Left cardiac atrium (tissue), 4 donors: ENCODE measurements at places on chromosomes 16 and 17. TPM values are rescaled to one million over a fixed set of nuclear protein-coding genes. Genes with fewer than 3 reads are reported as not detected.

PGP gene
- 21.1 TPM for total RNA-seq

ACSM3 gene
- 8.9 TPM for total RNA-seq

SLC9A5 gene
- 1.3 TPM for total RNA-seq

CA7 gene
- not detected for total RNA-seq

FAM20A gene
- total RNA-seq: 7.9 TPM

ZG16 gene
- total RNA-seq: not detected

KRTAP9-4 gene
- not detected for total RNA-seq

STH gene
- not detected for total RNA-seq

OMG gene
- total RNA-seq: 0.56 TPM

CHP2 gene
- total RNA-seq: not detected

OR4D1 gene
- total RNA-seq: not detected

C16orf82 gene
- total RNA-seq: not detected

KRTAP4-9 gene
- not detected for total RNA-seq

- DNase-seq: no peak
Measured at GRCh38 chr16:2963074-2963722, 877 bp upstream of the KREMEN2 start.

DNA sequence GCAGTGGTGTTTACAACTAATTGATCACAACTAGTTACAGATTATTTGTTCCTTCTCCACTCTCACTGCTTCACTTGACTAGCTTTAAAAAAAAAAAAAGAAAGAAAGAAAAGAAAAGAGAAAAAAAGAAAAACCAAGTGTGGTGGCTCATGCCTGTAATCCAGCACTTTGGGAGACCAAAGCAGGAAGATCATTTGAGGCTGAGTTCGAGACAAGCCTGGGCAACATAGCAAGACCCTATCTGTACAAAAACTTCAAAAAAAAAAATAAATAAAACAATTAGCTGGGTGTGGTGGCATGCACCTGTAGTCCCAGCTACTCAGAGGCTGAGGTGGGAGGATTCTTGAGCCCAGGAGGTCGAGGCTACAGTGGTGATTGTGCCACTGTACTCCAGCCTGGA, 4.2 kb downstream of the SNTB2 start:
- no peak for DNase-seq

- no peak for DNase-seq
Measured at GRCh38 chr16:56930486-56931270, 1.3 kb upstream of the HERPUD1 start.

DNA sequence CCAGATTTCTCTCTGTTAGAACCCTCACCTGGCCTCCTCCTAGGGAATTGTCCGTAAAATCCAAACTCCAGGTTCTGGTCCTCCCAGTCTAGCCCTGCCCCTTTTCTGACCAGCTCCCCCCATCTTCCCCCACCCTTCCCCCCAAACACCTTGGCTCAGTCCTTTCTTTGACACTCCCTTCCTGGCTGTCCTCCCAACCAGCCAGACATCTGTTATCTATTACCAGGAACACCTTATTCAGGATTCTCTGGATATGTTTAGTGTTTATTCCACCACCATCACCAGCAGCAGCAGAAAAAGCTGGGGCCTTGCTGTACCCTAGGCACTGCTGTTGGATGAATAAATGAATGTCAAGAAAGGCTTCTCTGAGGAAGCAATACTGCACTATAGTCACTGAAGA, 4.0 kb upstream of the CMTM3 start:
- no peak for DNase-seq

GRCh38 chr17:81324177-81324850, 29.2 kb upstream of the SLC38A10 start:
- DNase-seq: no peak

GRCh38 chr16:57373117-57373947, 1.0 kb downstream of the CX3CL1 start:
- no peak for DNase-seq

DNA sequence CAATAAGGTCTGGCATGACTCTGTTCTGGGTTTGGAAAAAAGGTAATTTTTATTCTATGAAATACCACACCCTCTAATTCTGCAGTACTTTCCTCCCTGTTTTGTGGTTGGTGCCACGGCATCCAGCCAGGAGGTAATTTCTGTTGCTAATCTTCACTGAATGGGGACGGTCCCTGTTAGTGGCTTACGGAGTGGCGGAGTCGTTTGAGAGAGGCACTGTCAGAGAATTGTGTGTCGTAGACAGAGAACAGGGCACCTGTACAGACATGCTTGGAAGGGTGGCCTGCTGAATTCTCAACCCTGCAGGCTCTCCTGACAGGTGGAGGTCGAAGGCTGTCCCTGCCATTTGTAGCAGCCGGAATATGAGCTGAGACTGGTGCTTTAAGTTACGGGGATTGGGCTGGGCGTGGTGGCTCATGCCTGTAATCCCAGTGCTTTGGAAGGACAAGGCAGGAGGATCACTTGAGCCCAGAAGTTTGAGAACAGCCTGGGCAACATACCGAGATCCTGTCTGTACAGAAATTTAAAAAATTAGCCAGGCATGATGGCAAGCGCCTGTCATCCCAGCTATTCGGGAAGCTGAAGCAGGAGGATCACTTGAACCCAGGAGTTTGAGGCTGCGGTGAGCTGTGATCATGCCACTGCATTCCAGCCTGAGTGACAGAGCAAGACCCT, 33.2 kb downstream of the EEF2K start:
- DNase-seq: no peak

DNA sequence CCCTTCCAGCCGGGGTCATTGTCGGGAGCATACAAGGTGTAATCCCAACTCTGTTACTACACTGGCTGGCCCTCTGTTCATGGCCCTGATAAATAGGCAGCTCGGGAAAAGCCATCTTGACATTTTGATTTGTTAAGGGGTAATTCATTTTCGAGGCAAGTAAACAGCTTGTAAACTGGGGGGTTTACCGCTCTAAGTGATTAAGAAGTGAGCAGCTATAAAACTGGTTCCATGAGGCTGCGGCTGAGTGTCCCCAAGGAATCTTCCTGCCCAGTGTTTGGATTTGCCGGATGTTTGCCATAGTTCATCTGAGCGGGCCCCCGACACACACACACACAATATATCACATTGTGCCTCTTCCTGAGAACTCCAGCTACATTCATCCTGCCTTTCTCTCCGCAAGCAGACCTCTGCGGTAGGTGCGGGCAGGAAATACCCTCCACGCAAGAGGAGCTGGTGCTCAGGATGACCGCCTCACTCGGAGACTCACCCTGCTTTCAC, 92.2 kb downstream of the SOCS1 start:
- no peak for DNase-seq

- no peak for DNase-seq
Measured at GRCh38 chr16:1285669-1286512, 23.5 kb upstream of the UBE2I start.

- DNase-seq: peak; percentile 83
Measured at GRCh38 chr17:79836972-79837887, 2.0 kb downstream of the CBX4 start.

DNA sequence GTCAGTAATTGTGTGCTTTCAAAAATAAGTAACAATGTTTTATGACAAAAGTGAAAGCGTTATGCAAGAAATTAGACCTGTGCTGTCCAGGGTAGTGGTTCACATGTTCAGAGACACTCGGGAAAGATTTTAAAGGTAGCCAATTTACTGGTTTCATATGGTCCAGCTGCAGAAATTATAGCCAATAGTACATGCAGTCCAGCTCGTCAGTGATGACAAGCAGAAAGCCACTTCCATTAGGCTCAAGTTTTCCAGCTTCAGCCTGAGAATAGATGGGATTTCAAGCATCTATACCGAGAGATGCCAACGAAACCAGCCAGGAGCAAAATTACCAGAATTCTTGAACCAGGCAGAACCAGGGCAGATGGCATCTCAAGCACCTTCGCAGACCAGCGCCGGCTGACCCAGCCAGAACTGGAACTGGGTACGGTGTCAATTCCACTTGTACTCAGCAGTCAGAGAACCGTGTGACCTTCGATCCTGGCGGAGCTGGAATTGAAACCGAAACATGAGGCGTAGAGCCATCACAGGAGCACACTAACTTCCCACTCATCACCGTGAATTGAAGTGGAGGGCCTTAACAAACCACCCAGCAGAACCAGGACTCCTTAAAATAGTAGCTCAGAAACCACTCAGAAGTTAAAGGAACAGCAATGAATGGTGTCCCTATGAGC, 207.9 kb upstream of the HSBP1 start:
- DNase-seq: no peak

GRCh38 chr17:81566461-81567126, 14.4 kb upstream of the FAAP100 start:
- peak; percentile 75 for DNase-seq

DNA sequence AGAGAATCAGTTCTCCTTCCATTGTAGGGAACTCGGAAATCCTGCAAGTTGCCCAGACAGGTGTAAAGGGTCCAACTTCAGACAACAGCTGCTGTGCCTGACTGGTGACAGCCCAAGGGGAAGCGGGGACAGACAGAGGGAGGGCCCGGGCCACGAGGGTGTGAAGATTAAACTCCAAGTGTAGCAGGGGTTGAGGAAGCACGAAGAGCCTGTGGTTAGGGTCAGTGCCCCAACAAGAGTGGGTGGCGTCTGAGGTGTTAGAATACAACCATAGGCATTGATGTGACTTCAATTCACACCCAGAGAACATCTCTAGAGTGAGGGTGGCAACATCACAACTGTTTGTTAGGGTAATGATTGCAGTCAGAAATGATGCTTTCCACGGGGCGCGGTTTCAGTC, 39.1 kb downstream of the ASPA start:
- no peak for DNase-seq

DNA sequence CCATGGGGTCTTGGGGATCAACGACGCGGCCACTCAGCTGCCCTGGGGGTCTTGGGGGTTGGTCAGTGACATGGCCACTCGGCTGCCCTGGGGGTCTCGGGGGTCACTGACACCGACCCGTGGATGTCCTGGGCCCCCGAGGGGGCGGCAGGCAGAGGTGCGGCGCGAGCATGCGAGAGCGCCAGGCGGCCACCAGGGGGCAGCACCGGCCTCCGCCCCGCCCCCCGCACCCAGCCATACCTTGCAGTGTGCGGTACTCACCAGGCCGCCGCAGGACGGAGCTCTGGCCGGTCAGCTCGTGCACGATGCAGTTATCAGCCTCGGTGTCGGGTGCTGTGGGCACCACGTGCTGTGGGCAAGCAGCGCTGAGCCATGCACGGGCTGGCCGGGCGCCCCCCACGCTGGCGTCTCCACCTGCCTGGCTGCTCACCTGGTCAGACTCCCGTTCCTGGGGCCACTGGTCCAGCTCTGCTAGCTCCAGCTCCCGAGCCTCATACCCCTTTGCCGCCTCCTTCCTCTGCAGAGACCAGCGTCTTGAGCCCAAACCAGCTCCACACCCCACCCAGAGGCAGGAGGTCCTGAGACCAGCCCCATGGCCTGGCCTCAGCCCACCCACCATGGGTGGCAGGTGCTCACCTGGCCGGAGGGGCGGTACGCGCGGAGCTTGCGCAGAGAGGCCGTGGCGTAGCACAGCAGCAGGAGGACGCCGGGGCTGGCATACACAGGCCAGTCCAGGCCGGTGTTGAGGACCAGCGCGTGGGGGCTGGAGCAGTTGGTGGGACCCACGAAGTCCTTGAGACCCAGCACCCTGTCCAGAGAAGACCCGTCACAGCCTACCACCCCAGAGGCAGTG, 31.2 kb downstream of the CTU2 start:
- DNase-seq: peak; percentile 76

- peak; percentile 14 for DNase-seq
Measured at GRCh38 chr16:58009856-58010416, 8.7 kb downstream of the USB1 start.

GRCh38 chr17:81888988-81889595, 2.3 kb downstream of the ALYREF start:
- DNase-seq: no peak

- no peak for DNase-seq
Measured at GRCh38 chr16:62036802-62037135, 531 bp upstream of the CDH8 start.

GRCh38 chr17:32757963-32758362, 119.0 kb downstream of the MYO1D start:
- DNase-seq: no peak

DNA sequence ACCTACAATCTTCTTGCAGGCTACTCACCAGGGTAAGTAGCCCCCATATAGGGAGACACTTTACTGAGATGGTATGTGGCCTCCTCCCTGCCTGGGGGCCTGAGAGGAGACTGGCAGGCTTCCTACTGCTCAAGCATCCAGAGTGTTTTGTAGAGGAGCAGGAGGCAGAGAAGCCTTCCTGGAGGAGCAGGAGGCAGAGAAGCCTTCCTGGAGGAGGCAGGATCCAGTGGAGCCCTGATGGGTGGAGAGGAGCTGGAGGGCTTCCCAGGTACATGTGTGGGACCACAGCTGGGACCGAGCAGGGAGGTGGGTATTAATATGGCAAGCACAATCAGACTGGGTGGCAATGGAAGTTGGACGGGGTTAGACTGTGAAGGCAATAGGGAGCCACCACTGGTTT, 2.1 kb upstream of the ADGRG5 start:
- DNase-seq: peak; percentile 7

DNA sequence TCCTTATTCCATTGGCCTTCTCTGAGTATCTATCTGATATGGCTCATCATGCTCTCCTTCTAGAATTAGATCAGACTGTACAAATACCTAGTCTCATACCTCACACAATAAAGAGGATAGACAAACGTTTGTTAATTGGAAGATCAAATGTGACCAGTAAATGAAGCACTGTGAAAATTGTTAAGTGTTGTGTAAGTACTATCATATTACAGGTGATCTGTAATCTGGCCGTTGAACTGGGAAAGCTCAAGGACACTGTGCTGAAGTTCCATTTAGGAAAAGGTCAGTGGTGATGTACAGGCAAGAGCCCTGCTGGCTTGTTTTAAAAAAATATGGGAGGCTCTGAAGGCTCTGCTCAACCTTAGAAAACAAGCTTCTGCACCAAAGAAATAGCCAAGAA, 38.5 kb upstream of the CORO6 start:
- DNase-seq: no peak
